ENCODE measurements at places on chromosomes 2 and 18.

DNA sequence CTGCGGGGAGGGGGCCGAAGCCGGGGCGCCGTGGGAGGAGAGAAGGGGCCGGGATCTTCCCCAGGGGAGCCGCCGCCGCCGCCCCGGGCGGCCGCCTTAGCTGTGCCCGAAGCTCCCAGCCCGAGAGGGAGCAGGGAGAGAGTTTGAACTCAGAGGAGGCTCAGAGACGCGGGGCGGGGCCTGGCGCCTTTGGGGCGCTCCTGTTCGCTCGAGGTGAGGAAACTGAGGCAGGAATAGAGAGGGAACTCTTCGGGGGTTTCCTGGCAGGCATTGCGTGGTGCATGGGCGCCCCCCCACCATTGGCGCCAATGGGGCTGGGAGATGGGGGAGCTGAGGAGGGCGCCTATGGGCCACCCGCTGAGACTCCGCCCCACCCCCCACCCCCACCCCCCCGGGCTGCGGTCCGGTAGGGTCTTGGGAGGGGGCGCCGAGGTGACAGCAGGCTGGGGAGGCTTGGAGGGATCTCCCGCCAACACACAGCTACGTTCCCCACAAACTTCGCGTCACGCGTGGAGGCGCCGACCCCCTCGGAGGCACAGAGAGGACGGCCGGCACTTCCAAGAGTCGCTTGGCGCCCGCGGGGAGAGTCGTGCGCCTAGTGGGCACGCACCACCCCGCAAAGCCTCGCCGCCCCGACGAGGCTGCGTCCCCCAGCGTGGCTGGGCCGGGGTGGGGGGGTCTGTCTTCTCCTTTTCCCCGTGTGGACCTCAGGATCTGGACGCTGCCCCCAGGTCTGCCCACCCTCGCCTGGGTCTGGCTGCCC lies 680 bp downstream of the CTDSP1 start:
- peak; percentile 33 for DNase-seq

DNA sequence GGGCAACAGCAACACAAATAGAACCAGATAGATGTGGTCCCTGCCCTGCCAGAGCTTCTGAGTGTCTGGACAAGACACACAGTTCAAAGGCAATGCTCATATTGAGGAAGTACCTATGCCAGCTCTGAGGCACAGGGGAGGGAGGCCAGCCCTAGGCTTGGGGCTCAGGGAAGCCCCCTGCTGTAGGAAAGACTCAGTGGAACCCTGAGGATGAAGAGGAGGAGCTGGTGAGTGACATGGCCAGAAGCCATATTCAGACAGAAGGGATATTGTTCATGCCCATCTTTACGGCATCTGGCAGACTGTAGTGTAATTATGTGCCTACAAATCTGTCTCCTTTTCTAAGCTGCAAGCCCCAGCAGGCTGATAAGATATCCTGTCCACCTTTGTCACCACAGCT lies 8.8 kb downstream of the SIGLEC15 start:
- DNase-seq, result no peak

DNA sequence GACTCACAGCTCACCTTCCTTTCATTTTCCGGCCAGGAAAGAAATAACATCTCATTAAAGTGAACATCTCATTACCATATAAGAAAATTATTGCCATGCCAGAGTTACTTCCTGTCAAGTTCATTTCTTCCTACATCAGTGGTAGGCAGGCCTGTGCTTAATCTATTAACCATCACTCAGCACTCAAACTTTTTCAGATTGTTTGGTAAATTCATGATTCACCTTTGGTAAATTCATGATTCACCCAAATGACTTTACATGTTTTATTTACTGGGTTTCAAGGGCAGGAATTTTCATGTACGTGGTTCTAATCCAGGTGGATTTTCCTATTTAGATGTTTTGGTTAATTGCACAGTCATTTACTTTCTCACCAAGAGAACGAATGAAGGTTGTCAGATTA lies 116.5 kb downstream of the CSRNP3 start:
- DNase-seq, result no peak

DNA sequence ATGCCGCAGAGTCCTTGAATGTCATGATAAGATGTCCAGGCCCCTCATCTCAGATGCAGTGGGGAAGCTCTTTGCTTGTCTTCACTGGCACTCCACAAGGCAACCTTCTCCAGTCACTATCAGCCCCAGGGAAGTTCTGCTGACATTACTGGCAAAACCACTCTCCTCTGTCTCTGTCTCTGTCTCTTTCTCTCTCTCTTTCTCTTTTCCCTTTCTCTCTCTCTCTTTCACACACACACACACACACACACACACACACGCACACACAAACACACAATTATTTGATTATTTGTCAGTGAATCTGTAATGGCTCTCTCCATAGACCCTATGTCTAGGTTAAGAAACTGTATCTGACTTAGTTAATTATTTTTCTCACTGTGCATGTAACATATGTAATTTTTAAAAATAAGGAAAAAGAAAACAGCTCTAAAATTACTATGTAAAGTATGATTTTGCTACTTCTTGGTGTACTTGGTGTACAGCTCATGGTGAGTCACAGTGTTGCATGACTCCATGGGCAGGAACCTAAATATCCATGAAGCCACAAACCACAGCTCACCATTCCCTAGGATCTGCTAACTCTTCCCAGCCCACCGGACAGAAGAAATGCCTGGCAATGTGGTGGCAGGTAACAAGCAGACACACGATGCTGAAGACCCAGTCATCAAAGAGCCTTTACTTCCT lies 594.9 kb upstream of the ID2 start:
- DNase-seq, result no peak

DNA sequence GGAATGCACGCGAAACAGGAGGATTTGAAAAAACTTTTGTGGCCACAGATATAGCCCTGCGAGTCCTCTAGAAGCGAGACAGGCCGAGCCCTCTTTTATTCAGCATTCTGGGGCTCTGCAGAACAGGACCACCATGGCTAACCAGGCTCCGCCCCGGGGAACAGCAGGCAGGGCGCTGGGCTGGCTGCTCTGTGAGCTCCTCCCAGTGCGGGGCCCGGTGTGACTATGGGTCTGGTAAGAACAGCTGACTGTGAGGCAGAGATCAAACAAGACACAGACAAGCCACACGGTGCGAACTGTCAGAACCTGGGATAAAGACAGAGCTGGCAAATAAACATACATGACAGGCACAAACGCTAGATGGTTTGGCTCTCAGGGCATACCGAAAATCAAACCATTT lies 15.5 kb downstream of the PXDN start:
- DNase-seq, result no peak

- DNase-seq, result peak; percentile 72
These were observed 89.2 kb downstream of the DOCK10 start for GRCh38 chr2:224952936-224953657.

GRCh38 chr2:96800061-96801004 lies 15.7 kb upstream of the CNNM3 start:
- no peak for DNase-seq

DNA sequence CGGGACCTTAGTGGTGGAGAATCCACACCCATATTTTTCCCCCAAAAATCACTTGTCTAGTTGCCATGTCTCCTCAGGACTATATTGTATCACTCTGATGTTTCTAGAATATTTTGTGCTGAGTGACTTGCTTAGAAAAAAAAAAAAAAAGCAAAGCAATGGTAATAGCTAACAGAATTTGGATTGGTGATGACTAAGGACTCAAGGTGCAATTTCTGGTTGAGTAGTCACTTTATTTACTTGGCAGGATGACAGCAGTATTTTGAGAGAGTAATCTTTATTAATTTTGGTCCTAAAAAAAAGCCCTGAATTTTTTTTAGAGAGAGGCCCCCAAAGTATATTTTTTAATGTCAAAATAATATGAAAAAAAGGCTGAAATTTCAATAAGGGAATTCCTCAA lies 32.8 kb upstream of the MYO3B start:
- no peak for DNase-seq

DNA sequence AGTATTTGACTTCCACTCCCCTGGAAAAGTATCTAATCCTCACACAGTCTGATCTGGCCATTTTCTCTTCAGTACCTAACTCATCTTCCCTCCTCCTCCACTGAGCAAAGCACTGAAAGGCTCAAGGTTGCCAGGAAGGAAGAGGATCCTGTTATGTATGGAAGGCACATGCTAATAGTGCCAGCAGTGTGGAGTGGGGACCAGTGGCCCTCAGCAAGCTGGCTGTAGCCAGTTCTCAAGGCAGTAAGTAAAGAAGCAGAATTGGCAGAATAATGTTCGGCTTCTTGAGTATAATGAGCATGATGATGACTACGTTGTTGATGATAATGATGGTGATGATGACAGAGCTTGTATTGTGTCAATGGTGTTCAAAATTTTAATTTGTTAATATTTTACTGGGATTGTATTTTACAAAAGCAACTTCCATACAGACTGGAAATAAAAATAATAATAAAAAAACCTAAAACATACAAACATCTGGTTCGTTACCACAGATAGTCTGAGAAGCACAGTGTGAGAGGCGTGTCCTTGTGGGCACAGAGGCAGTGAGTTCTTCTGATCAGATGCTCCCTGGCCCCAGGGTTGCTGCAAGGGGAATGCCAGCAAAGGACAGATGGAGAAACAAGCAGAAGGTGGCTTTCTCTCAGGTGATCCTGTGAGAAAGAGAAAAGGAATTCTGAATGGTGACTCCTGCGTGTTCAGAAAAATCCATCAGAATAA lies 528.8 kb downstream of the CMPK2 start:
- DNase-seq, result no peak

DNA sequence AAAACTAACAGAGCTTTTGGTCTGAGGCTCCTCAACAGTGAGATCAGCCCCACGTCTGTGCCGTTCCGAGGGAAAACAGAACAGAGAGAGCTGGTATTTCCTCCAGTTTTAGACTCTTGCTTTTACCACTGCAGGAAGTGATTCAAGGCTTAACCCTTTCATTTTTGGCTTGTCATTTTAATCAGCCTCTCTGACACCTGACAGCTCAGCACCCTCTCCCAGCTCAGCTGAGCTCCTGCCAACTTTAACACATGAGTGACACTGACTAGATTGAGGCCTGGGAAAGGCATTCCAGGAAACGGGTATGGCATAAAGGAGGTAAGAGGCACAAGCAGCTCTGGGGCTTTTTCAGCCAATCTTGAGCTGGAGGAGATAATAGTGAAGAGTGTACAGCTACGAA lies 239.4 kb upstream of the SKOR2 start:
- no peak for DNase-seq

DNA sequence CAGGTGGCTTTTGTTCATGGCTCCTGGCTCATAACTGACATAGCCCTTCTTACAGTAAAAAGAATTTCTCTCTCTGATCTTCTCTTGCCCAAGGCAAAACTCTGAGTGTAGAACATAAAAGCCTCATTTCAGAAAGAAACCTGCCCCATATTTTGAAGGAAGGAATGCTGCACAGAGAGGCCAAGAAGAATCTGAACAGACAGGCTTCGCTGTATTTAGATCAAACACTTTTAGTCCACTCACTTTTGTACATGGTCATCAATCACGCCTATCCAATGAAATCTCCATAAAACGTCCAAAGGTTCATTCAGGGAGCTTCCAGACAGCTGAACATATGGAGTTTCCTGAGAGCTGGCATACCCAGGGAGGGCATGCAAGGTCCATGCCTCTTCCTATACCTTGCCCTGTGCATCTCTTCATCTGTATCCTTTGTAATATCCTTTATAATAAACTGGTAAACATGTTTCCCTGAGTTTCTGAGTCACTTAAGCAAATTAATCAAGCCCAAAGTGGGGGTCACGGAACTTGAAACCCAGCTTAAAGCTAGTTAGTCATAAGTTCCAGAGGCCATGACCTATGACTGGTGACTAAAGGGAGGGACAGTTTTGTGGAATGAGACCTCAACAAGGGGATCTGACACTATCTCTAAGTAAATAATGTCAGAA lies 62.5 kb upstream of the TMEM247 start:
- no peak for DNase-seq

- no peak for DNase-seq
These were observed 67.3 kb downstream of the B3GNT2 start for GRCh38 chr2:62263076-62263715.

DNA sequence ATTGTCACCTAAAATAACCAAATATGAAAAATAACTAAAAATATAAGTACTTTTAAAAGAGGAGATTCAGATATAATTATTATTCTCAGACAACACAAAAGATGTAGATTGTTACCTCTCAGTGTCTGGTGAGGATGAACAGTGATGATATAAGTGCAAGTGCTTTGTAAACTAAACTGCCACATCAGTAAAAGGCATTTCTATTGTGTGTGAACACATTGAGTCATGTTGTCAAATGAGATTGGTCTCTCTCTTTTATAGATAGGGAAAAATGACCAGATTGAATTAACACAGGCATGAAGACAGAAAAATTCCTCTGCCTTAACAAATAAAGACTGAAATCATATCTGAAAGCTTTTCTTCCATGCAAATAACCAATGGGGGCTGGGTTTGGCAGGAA lies 182.4 kb upstream of the TMEFF2 start:
- DNase-seq, result no peak

DNA sequence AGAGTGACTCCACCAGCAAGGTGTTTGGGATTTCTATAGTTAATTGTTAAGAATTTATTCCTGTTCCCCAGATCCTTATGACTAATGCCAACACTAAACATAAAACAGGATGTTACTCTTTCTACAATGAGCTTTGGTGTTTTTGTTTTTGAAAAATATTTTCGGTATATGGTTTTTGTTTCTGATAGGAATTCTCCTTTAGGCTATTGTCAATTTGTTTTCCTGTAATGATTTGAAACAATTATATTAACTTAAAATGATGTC lies 182.6 kb downstream of the AGAP1 start:
- no peak for DNase-seq

DNA sequence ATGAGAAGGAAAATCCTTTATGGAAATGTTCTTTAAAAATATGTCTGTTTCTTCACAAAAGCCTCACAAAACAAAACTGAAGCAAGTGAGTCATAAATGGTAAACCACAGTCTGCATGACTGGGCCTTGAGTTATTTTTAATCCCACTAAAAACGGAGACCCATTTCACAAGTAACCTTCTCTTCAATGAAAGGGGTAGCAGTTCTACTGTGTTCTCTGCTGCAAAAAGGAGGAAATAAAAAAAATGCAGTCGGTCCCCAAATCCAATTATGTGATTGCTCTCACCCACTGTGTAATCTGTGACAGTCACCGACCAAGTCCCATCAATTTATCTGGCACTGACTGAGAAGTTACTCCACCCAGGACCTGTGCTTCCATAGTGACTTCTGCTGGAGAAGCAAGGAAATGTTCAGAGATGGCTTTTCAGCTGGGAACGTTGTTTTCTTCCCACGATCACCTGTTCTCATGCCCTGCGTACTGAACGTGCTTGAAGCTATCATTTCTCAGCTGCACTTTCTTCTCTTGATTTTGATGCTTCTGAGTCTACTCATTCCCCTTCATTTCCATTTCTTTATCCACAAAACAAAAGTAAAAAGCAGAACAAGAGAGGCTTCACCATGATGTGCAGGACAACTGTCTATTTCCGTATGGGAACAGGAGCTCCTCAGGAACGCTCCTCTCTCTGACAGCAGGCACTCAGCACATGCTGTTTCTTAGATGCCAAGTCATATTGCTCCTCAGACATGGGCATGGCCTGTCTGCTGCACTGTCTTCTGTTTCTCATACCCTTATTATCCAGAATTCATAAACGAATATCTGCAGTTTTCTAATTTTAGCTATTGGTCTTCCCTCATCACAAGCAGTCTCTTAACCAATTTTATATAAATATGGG lies 80.0 kb upstream of the TMEM200C start:
- DNase-seq, result no peak
